ENCODE measurements at places on chromosomes 12 and 14. TPM values are rescaled to one million over a fixed set of nuclear protein-coding genes. Genes with fewer than 3 reads are reported as not detected.
A peak's percentile ranks its signal among the peaks of the same experiment; 100 is the strongest.

DNA sequence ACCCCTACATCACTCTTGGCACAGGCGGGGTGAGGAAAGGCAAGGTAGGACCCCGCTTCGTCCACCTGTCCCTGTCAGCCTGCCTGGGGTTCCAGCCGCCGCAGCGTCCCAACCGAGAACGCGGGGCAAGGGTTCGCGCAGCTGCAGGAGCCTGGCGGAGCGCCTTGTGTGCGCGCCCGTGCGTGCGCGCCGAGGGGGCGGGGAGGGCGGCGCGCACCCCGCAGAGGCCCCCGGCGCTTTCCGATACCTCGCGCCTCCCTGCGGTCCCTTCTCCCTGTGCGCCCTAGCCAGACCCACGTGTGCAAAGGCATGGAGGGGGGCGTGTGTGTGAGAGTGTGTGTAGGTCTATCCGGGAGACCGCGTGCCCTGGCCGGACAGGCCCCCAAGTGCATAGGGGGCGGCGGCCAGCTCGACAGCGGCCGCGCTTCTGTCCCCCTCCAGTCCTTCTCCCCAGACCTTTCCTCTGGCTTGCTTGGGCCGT is 122.4 kb downstream of the TSPAN9 start:
- H3K27ac ChIP-seq: no peak overlapping the region
- no peak for DNase-seq
- H3K4me1 ChIP-seq: peaks cover 19% of the 10 kb centered on the region
- peaks cover 3% of the 10 kb centered on the region for H3K36me3 ChIP-seq
- H3K4me3 ChIP-seq: peak overlapping the region; percentile 79
- H3K27me3 ChIP-seq: peaks cover 34% of the 10 kb centered on the region

ARID2 gene
- 64.3 TPM for total RNA-seq

DNA sequence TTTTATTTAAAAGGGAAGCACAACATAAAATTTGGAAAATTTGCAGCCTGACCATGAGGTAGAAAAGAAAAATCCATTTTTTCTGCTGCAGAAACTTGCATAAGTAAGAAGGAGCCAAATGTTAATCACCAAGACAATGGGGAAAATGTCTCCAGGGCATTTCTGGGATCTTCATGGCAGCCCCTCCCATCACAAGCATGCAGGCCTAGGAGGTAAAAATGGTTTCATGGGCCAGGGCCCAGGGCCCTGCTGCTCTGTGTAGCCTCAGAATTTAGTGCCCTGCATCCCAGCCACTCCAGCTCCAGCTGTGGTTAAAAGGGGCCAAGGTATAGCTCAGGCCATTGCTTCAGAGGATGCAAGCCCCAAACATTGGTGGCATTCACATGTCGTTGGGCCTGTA is 735.6 kb downstream of the GALC start:
- no peak overlapping the region for H3K4me3 ChIP-seq
- no peak overlapping the region for H3K27ac ChIP-seq

DNA sequence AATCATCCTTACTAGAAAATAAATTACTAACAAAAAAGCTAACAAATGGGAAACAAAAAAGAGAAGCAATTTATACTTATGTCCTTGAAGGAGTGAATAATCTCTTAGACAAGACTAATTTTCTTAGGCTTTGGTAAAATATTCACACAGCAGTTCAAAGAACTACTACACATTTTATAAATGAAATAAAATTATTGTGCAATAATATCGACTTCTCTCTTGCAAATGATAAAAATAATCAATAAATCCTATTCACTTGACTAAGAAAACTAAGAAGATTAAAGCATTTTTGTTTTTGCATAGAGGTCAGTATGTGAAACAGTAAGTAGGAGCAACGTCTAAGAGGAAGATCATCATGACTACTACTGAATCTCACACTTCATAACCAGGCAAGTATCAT is 82.0 kb downstream of the EML5 start:
- no peak for DNase-seq
- no peaks in the 10 kb centered on the region for H3K4me1 ChIP-seq
- no peaks in the 10 kb centered on the region for H3K36me3 ChIP-seq
- H3K27me3 ChIP-seq: peaks cover 11% of the 10 kb centered on the region

GRCh38 chr14:100589760-100590469 is 2.7 kb upstream of the BEGAIN start:
- no peak overlapping the region for H3K27ac ChIP-seq
- DNase-seq: no peak
- no peaks in the 10 kb centered on the region for H3K36me3 ChIP-seq
- peaks cover 80% of the 10 kb centered on the region for H3K27me3 ChIP-seq
- no peak overlapping the region for H3K4me3 ChIP-seq
- H3K4me1 ChIP-seq: peaks cover 1% of the 10 kb centered on the region

SIX1 gene
- 0.16 TPM for total RNA-seq

GRCh38 chr14:102140750-102141145 is 1.1 kb downstream of the WDR20 start:
- H3K4me3 ChIP-seq: peak overlapping the region; percentile 98
- DNase-seq: no peak
- peaks cover 23% of the 10 kb centered on the region for H3K4me1 ChIP-seq
- H3K27ac ChIP-seq: peak overlapping the region; percentile 98
- no peaks in the 10 kb centered on the region for H3K27me3 ChIP-seq

NPAS3 gene
- 6.9 TPM for total RNA-seq

GRCh38 chr14:65658202-65658601 is 245.7 kb downstream of the FUT8 start:
- no peaks in the 10 kb centered on the region for H3K27me3 ChIP-seq
- no peak overlapping the region for H3K4me3 ChIP-seq
- H3K36me3 ChIP-seq: peaks cover 17% of the 10 kb centered on the region

DNA sequence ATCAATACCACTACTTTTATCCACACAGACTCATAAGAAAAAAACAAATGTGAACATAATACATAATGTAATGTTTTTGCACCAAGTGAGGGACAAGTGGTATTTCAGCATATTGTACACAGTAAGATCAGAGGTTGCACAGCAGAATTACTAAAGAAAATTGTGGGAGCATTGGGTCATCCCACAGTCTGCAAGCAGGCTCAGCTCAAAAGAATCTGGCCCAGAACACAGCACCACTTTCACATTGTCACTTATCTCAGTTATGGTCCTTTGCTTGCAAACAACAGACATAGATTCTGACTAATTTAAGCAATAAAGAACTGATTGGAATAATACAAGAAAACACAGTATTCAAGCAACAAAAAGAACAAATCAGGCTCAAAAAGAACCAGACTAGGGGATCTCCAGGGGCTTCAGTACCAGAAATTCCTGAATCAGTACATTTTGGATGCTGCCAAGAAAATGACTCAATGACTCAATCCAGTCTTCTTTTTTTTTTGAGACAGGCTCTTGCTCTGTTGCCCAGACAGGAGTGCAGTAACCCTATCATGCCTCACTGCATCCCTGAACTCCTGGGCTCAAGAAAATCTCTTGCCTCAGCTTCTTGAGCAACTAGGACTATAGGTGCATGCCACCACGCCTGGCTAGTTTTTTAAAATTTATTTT is 42.9 kb upstream of the EEA1 start:
- H3K4me1 ChIP-seq: peaks cover 7% of the 10 kb centered on the region
- peaks cover 2% of the 10 kb centered on the region for H3K36me3 ChIP-seq
- no peak overlapping the region for H3K4me3 ChIP-seq

TMEM119 gene
- total RNA-seq: 43.2 TPM

DNA sequence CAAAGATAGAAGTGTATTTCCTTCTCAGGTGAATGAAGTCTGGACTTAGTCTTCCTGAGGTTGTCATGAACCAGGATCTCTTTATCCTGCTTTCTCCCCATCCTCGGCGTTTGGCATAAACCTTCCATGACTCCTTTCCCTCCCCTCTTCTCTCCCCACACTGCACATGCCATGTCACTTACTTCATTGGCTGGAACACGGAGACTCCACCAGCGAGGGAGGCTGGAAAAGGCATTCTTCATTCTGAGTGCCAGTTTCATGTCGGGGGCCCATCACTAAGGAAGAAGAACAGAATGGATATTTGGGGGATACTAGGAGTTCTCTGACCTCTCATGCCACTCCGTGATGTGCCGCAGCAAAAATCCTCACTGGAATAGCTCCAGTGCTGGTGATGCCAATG is 105.6 kb downstream of the VCPKMT start:
- H3K4me3 ChIP-seq: no peak overlapping the region
- no peaks in the 10 kb centered on the region for H3K27me3 ChIP-seq
- H3K27ac ChIP-seq: no peak overlapping the region
- peaks cover 25% of the 10 kb centered on the region for H3K4me1 ChIP-seq
- DNase-seq: no peak

ABCB9 gene
- 16.7 TPM for total RNA-seq

DNA sequence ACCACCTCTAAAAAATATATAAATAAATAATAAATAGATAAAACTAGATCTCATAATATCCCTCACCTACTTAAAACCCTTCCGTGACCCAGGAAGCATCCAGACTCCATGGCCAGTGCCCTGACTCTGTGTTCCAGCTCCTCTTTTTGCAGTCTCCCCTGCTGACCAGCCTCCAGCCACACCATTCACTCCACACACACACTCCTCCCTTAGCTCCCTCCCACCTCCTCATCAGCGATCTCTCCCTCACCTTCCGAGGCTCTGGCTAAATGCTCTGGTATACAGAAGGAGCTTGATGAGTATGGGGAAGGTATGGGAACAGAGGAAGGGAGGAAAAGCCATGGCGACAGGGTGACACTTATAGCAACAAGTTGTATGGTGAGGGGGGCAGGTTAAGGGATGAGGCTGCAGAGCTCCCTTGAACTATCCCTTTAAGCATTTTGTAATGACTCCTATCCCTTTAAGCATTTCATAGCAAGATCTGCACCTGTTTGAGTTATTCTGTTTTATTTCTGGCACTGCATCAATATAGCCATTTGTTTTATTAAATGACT is 26.1 kb upstream of the EIF4B start:
- H3K4me1 ChIP-seq: peaks cover 50% of the 10 kb centered on the region
- no peaks in the 10 kb centered on the region for H3K27me3 ChIP-seq
- H3K36me3 ChIP-seq: no peaks in the 10 kb centered on the region
- peak overlapping the region; percentile 33 for H3K4me3 ChIP-seq

- no peak overlapping the region for H3K27ac ChIP-seq
- no peaks in the 10 kb centered on the region for H3K4me1 ChIP-seq
- H3K4me3 ChIP-seq: no peak overlapping the region
- H3K36me3 ChIP-seq: peaks cover 12% of the 10 kb centered on the region
- DNase-seq: no peak
- no peaks in the 10 kb centered on the region for H3K27me3 ChIP-seq
These were observed 114.4 kb downstream of the VRK1 start for GRCh38 chr14:96911499-96912149.

KRT7 gene
- 85.5 TPM for total RNA-seq

- peak overlapping the region; percentile 52 for H3K27ac ChIP-seq
- no peaks in the 10 kb centered on the region for H3K36me3 ChIP-seq
- H3K4me1 ChIP-seq: peaks cover 56% of the 10 kb centered on the region
- no peak overlapping the region for H3K4me3 ChIP-seq
- DNase-seq: no peak
These were observed 277.1 kb downstream of the DPF3 start for GRCh38 chr14:72616811-72617210.

DNA sequence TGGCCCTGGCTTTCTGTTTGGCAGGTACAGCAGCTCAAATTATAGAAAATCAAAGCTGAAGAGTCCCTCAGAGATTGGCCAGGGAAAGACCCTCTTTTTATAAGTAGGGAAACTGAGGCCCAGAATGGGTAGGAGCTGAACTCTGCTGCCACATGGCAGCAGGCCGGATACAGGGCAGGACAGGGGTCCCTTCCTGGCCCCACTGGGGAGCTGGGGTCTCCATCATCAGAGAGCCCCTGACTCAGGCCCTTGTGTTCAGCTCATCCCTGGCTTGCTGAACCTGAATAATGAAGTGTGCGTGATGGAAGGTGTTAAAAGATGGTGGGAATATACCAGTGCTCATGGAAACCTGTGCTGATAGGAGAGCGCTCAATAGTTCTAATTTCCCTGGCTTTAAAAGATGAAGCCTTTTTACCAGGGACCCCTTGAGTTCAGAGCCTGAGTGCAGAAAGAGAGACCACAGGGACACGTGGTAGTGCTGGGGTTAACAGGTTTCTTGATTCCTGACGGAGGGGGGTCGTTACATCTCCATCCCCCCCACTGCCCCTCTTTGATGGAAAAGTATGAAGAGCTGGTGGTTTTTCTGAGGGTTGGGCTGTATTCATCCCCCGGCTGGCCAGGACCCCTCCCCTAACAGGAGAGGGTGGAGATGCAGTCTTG is 4.4 kb downstream of the DLK1 start:
- no peak for DNase-seq
- peaks cover 3% of the 10 kb centered on the region for H3K36me3 ChIP-seq
- peaks cover 33% of the 10 kb centered on the region for H3K27me3 ChIP-seq
- no peak overlapping the region for H3K4me3 ChIP-seq
- peaks cover 42% of the 10 kb centered on the region for H3K4me1 ChIP-seq
- no peak overlapping the region for H3K27ac ChIP-seq

LAG3 gene
- 3.8 TPM for total RNA-seq

KRT75 gene
- not detected for total RNA-seq

- DNase-seq: no peak
- peaks cover 47% of the 10 kb centered on the region for H3K4me1 ChIP-seq
- H3K36me3 ChIP-seq: peaks cover 4% of the 10 kb centered on the region
These were observed 2.4 kb upstream of the MEG3 start for GRCh38 chr14:100823413-100824080.

GRCh38 chr12:998020-998874 is 7.2 kb downstream of the ERC1 start:
- no peaks in the 10 kb centered on the region for H3K27me3 ChIP-seq
- peaks cover 6% of the 10 kb centered on the region for H3K36me3 ChIP-seq
- H3K27ac ChIP-seq: peak overlapping the region; percentile 32
- H3K4me1 ChIP-seq: no peaks in the 10 kb centered on the region
- DNase-seq: no peak

GRCh38 chr14:73713206-73713802 is 880 bp downstream of the PNMA1 start:
- H3K27ac ChIP-seq: peak overlapping the region; percentile 97
- peaks cover 43% of the 10 kb centered on the region for H3K4me1 ChIP-seq
- H3K4me3 ChIP-seq: peak overlapping the region; percentile 84
- H3K36me3 ChIP-seq: peaks cover 8% of the 10 kb centered on the region

GRCh38 chr14:104596927-104597351 is 7.6 kb downstream of the TMEM179 start:
- H3K4me1 ChIP-seq: no peaks in the 10 kb centered on the region
- no peak overlapping the region for H3K4me3 ChIP-seq
- no peak for DNase-seq
- no peak overlapping the region for H3K27ac ChIP-seq
- H3K36me3 ChIP-seq: no peaks in the 10 kb centered on the region

- no peaks in the 10 kb centered on the region for H3K27me3 ChIP-seq
- peaks cover 4% of the 10 kb centered on the region for H3K36me3 ChIP-seq
- H3K4me3 ChIP-seq: no peak overlapping the region
- no peak for DNase-seq
These were observed 8.9 kb downstream of the FUT8 start for GRCh38 chr14:65421201-65421981.

GRCh38 chr12:526089-526488 is 66.3 kb downstream of the B4GALNT3 start:
- H3K27ac ChIP-seq: no peak overlapping the region
- peaks cover 8% of the 10 kb centered on the region for H3K4me1 ChIP-seq
- no peak for DNase-seq
- H3K4me3 ChIP-seq: no peak overlapping the region
- peaks cover 3% of the 10 kb centered on the region for H3K36me3 ChIP-seq

GRCh38 chr12:50415899-50416479 is 15.3 kb downstream of the LARP4 start:
- no peak for DNase-seq
- H3K4me3 ChIP-seq: no peak overlapping the region
- no peaks in the 10 kb centered on the region for H3K4me1 ChIP-seq
- no peaks in the 10 kb centered on the region for H3K27me3 ChIP-seq
- no peak overlapping the region for H3K27ac ChIP-seq
- H3K36me3 ChIP-seq: peaks cover 17% of the 10 kb centered on the region

REC8 gene
- 486 TPM for total RNA-seq

GRCh38 chr12:11022520-11022919 is at the start of gene TAS2R19:
TAS2R19 (minus strand) TSS chr12:11022620; CDS start chr12:11022571, 49 bp downstream.
- H3K27me3 ChIP-seq: no peaks in the 10 kb centered on the region
- DNase-seq: no peak
- H3K4me3 ChIP-seq: no peak within 1 kb of the TSS
- H3K4me1 ChIP-seq: no peaks in the 10 kb centered on the region
- peaks cover 27% of the 10 kb centered on the region for H3K36me3 ChIP-seq
